ENCODE measurements at places on chromosomes 2 and 18.

DNA sequence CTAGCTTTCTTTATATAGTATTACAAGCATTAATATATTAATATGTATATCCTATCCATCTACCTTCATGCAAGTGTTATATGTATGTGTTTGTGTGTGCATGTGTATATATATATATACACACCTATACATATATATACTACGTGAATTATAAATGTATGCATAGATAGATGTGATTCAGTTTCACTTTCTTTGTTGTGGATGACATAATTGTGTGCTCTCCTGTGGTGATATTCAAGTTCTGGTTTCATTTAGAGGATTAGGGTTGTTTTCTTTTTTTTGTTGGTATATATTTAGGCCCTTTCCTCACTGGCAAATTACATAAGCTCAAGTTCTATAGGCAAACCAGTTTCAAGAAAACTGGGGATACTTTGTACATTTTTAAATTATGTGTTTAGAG lies 225.7 kb upstream of the FANCL start:
- peak; percentile 60 for DNase-seq

DNA sequence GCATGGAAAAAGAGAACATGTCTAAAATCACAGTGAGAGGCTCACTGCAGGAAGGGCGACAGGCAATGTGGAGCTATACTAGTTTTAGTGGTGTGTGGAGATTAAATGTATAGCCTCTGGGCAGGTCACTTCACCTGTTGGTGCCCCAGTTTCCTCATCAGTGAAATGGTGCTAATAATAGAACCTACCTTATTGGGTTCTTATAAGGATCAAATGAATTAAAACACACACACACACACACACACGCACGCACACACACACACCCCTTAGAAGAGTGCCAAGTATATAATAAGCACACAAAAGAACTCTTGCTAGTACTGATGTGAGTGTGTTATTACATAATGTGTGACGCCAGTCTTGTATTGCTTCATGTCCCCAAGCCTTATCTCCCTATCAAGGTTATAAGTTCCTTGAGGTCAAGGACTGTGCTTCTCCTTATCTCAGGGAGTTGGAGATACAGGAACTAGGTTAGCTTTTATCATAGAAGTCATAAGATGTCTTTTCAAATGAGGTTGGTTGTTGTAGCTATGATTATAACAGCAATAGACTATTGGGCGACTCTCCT lies 98.0 kb upstream of the CXCR4 start:
- DNase-seq: no peak

DNA sequence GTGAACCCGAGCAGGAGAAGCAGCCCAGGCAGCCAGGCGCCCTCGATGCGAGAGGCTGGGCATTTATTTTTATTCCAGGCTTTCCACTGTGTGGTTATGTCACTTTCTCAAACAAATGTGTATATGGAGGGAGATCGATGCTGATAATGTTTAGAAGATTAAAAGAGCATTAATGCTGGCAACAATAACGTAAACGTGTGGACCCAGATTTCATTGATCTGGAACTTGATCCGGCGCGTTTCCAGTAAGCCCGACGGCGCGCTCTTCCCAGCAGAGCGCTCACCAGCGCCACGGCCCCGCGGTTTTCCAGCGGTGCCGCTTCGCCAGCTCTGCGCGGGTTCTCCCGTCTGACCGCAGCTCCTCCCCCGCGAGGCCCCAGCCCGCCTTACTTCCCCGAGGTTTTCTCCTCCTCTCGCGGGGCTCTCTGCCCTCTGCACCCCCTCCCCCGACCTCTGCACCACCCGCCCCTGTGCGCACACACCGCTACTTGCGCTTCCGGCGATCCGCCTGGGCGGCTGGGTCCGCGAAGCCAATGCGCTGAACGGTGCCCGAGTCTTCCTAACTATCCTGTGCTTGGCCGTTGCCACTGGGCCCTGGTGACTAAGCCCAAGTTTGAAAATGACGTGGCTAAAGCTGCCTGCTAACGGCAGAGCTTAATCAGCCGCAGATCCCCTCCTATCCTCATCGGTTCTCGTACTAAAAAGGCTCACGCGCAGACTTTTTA lies 6.1 kb downstream of the ONECUT2 start:
- no peak for DNase-seq

DNA sequence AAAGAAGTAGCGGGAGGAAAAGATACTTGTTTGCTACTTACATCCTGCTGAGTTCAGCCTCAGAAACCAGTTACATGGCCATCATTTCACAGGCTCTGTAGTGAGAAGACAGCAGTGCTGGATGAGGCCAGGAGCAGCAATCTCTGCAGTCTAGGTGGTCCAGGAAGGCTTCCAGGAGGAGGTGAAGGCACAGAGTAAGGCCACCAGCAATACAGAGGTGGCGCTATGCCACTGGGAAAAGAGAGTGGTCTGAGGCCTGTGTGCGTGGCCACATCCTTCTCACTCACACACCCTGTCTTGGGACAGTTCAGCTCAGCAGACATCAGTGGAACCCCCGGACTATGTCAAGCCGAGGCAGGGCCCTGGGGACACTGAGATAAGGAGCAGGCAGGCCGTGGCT lies 162.7 kb downstream of the KLHL29 start:
- DNase-seq: no peak

- DNase-seq: no peak
Observed at GRCh38 chr18:48548011-48548771, 9.4 kb downstream of the CTIF start.

- DNase-seq: no peak
Observed at GRCh38 chr2:150339951-150340350, 147.5 kb downstream of the RND3 start.

- DNase-seq: no peak
Observed at GRCh38 chr2:233990261-233990798, 60.2 kb upstream of the SPP2 start.

DNA sequence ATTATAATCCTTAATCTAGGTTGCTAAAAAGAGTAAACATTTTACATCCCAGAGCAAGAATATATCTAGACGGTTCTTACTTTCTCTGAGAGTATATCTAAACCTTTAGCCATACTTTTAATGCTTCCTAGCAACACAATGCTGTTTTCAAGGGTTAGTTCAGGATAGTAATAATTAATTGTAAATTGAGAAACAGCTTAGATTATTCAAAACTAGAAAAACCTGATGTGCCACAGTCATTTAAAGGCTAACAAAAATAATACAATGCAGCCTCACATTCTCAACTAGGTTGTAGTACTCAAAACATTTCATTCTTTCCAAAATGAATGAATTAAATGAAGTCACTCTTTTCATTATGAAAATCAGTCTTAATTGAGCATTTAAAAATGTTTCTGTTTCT lies 103.2 kb upstream of the OTX1 start:
- no peak for DNase-seq

- DNase-seq: no peak
Observed at GRCh38 chr2:44186810-44187209, 18.1 kb downstream of the PPM1B start.

- DNase-seq: no peak
Observed at GRCh38 chr2:171266102-171266501, 105.4 kb upstream of the TLK1 start.

DNA sequence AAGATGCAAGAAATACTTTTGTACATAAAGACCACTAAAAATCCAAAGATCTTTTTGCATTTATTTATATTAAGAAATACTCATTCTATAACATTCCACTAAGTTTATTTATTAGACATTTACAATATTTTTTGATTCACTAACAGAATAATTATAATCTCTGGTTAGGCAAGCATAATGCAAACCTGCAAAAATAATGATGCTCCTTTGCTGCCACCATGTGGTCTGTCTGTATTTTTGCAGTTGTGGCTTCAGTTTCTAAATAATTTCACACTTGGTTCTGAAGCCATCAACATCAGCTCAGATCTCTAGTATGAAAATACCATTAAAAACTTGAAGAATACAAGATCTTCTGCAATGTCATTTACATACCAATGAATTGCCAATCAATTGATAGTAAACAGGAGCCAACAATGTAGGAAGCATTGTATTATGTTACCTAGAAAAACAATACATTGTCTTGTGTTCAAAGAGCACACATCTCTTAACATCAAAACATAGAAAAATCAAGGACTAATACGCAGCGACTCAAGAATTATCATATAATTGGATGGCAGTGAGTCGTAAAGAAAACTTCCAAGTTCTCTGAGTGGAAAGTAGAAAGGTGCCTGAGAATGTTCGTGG lies 28.8 kb upstream of the WDR75 start:
- DNase-seq: peak; percentile 15

DNA sequence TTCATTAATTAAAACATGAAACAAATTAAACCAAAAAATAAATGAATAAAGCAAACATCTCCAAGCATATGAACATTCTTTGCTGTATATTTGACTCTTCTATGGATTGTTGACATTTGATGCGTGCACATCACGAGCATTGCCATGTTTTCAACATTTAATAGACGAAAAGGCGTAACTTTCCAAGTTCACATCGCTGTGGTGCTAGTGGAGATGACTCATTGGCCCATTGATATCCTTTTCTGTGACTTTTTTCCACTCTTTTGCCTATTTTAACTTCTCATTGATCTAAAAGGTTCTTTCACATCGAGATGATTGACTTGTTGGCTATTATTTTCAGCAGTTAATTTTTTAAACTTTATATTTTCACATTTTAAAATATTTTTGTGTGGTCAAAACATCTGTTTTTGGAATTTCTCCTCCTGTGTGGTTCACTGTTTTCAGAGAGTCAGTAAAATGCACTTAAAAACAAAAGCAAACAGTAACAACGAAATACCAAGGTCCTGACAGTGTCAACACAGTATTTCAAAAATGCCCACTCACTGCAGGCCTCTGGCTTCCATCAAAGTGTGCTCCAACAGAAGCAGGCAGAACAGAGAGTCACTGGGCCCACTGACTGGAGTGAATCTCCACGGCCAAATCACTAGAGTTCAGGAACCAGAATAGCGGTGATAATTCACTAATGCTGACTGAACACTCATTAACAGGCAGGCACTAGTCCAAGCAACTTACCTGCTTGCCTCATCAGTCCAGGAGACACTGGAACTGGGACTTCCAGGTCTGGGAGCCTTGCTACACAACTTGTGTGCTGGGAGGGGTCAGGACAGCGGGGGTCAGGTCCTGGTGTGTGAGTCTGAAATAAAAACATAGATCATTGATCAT lies 372.2 kb upstream of the SMIM21 start:
- no peak for DNase-seq

GRCh38 chr2:64119369-64119768 lies 24.9 kb downstream of the PELI1 start:
- DNase-seq: no peak

- DNase-seq: no peak
Observed at GRCh38 chr2:181972431-181973170, 13.1 kb upstream of the PPP1R1C start.

DNA sequence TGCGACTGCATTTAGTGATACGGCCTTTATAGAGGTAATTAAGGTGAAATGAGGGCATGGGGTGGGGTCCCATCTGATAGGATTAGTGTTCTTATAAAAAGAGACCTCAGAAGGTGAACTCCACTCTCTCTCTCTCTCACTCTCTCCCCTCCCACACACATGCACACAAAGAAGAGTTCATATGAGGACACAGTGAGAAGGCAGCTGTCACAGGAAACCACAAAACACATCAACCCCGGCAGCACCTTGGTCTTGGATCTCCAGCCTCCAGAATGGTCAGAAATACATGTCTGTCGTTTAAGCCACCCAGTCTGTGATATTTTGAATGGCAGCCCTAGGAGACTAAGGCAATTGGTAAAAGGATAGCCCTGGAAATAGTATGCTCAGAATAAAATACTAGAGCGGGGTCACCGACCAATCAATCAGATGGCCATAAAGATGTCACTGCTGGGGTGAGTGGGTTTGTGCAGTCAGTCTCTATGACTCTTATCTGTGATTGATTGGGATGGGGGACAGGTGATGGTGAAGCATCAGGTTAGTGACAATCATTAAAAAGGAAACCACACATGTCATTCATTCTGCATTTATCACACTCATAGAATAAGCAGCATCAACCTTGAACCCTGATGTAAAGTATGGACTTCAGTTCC lies 118.9 kb upstream of the POU3F3 start:
- DNase-seq: no peak

DNA sequence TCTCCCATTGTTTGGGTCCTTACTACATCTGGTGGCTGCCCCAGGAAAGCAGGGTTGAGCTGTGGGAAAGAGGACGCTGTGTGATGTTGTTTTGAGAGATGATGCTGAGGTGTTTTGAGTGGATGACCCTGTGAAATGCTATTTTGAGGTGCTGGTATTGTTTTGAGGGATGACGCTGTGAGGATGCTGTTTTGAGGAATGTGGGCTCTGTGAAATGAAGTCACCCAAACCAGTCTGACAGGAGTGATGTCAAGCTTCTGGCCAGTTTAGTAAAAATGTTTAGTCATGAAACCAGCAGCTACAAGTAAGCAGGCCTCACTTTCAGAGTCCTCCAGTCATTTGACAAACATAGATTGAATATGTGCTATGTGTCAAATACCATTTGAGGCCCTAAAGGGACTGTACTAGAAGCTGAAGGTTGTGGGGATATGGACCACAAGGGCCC lies 16.1 kb upstream of the PUM2 start:
- no peak for DNase-seq

DNA sequence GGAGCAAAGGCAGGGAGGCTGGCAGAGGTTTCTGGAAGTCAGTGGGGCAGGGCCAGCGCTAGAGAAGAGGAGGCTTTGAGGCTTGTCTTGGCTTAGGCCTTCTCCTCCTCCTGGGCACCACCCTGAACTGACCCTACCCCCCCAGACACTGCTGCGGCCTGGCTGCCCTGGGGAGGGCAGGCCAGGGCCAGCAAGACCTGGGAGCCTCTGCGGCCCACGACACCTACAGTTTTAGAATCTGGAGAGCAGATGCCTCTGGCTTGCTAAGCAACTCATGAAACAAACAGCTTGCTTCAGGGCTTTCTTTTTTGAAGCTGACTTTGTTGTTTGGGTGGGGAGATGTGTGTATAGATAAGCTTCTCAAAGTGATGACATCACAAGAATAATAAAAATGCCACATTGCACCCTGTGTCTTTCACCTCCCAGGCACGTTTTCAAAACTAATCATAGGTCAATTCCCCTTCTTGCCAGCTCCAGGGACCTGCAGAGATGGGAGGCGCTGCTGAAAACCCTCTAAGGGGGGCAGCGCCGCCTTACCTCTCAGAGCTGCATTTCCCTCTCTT lies 46.2 kb upstream of the SMAD7 start:
- peak; percentile 42 for DNase-seq

DNA sequence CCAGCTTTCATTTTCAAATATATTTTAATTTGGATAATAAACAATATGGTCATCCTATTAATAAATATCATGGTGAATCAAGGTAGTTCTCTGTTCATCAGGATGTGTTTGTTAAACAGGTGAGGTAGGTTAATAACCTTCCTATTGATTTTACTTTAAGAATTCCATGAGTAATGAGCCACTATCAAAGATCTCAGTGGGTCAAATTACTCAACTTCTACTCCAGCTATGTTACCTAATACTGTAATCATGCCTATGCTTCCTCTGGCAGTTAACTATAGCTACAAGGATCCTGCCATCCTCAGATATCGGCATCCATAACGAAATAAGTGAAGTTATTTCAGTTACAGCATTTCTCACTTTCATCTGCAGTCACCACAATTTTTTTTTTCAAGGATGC lies 289.6 kb upstream of the SLC8A1 start:
- no peak for DNase-seq

- no peak for DNase-seq
Observed at GRCh38 chr18:63446266-63446665, 24.0 kb upstream of the VPS4B start.
